ENCODE measurements at places on chromosomes 16 and 17.

DNA sequence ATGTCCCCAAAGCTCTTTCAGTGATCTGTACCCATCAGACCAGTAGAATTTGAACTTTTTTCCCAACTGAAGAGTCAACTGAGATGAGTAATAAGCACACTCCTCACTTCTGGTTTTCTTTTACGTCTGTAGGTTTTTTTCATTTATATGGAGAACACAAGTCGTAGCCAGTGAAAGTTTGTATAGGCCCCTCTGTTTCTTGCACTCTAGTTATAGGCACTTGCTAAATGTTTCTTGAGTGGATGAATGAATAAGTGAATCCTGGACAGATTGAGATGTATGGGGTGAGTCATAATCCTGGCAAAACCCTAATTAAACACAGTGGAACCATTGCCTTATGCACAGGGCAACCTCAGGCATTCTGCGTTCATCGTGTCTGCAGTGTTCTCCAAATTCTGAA, 193.7 kb upstream of the TBX2 start:
- no peak for DNase-seq

- DNase-seq: no peak
Measured at GRCh38 chr16:1053700-1054368, 18.7 kb upstream of the SSTR5 start.

GRCh38 chr16:11410376-11411058, 65.3 kb downstream of the RMI2 start:
- no peak for DNase-seq

- no peak for DNase-seq
Measured at GRCh38 chr16:31199430-31200041, 3.0 kb downstream of the PYCARD start.

Data from GM12878 (cell line).